ENCODE measurements at places on chromosomes 4 and X.

DNA sequence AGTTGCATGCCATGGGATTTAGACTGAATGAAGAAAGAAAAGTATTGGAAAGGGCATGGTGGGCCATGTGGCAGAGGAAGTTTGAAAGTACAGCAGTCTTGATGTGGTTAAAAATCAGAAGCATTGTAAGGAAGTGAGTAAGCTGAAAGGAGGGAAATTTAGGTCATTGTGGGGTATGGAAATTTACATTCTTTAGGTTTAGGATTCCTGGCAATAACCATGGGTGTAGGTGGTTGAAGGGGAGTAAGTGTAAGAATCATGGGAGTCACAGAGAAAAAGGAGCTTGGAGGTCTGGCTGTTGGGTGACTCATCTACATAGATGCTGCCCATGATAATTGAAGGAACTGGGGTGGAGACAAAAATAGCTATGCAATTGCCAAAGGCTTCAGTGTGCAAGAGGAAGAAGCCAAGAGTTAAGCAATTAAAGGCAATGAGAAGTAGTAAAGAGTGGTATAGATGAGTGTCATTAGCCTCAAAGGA, 243.8 kb upstream of the LDB2 start:
- no peak for DNase-seq

- DNase-seq: no peak
These were observed 37.7 kb downstream of the SOX3 start for GRCh38 chrX:140467211-140467610.

DNA sequence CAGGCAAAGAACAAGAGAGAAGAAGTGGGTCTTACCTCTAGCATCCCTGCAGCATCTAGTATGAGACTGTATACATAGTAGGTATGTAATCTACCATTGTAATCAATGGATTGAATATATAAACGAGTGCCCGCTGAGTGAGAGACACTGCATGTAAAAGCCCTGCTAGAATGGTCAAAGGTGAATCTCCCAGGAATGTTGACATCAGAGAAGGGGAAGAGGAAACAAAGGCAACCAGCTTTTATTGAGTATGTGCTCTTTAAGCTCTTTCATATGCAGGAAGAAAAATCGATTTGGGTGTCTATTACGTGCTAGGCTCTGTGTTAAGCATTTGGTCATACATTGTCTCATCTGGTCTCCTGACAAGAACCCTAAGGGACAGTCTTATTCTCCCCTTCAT, 91.9 kb upstream of the KLHL13 start:
- no peak for DNase-seq

- DNase-seq: no peak
These were observed 205.3 kb downstream of the TLL1 start for GRCh38 chr4:166078383-166078782.

DNA sequence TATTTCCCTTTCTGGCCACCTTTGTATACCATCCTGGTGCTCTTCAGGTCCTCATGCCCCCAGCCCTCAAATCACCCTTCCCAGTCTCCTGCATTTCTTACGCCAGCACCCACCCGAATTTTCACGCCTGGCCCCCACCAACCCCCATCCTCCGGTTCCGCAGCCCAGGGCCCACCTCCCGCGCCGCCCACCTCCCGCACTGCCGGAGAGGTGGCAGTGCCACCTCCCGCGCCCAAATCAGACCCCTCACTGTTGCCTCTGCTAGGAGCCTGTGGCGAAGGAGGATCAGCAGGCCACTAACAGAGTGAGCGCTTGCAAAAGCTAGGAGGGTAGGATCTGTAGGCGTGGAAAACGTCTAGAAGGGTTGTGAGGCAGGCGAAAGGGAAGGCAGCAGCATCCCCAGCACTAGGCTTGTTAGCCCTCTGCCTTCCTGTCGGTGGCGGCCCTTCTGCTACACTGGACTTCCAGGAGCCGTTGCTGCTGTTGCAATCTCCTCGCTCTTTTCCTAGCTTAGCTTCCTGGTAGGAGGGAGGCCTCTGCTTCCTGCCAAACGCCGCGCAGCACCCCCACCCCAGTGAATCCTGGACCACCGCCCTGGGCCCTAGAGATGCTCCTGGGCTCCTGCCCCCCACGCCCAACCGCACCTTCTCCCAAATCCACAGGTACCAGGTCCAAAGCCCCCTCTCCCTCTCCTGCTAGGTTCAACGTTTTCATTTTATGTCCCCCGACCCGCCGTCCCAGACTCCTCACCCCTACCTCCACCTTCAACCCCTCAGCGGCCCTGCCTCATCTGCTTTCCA, 51.0 kb downstream of the SPIN2B start:
- no peak for DNase-seq

DNA sequence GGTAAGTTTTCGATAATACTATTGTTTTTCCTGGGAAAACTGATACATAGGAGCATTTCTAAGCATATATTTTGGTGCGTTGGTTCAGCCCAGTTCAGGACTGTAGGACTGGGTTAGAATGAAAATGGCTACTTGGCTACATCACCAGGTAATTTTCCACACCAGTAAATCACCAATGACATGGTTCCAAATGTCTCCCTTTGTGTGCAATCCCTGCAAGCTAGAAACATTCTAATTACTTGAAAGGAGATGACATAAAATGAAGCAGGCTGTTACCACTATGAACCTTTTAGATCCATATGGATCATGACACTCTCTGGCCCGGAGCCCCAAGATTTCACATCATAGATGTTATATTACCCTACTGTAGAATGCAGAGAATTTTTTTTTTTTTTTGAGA, 577.4 kb upstream of the FTHL17 start:
- DNase-seq: no peak

DNA sequence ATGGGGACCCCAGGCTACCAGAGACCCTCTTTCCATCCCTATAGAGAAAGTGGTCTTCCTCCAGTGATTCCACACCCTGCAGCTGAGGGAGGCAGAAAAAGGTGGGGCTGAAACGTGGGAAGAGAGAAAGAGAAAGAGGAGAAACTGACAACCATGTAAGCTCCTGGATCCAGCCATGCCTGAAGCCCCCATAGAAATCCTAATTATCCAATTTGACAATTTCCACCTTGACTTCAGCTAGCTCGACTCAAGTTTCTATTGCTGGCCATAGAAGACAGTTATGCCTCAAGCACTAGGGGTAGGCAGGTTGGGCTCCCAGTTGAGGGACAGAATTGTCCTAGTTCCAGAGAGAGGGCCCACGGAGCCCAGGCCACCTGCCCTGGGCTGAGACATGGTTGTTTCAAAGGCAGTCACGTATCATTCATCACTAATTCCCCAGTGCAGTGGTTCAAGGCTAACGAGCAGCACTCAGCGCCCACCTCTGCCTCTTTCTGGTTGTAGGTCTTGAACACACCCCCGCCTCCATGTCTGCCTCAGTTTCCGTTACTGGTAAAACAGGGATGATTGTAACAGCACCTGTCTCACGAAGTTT, 39.8 kb upstream of the ASMTL start:
- no peak for DNase-seq

DNA sequence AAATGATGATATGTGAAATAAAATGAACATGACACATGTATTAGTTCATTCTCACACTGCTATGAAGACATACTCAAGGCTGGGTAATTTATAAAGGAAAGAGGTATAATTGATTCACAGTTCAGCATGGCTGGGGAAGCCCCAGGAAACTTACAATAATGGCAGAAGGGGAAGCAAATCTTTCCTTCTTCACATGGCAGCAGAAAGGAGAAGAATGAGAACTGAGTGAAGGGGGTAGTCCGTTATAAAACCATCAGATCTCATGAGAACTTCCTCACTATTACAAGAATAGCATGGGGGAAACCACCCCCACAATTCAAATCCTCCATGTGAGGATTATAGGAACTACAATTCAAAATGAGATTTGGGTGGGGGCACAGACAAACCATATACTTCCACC, 243.9 kb upstream of the GYPA start:
- DNase-seq: no peak

DNA sequence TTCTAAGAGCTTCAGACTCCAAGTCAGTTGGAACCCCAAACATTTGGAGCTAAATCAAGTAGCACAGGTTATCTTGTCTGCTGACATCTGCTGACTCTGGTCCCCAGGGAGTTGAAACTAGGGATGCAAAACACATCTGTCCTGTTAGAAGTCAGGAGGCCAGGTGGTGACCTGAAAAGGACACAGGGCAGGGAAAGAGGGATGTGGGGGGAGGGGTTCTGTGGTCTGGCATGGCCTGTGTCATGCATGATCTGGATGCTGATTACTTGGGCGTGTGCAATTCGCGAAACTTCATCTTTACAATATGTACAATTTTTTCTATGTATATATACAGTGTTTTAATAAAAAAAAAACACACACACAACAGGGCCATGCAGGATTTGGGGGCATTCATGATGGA, 55.3 kb downstream of the FHDC1 start:
- DNase-seq: no peak

DNA sequence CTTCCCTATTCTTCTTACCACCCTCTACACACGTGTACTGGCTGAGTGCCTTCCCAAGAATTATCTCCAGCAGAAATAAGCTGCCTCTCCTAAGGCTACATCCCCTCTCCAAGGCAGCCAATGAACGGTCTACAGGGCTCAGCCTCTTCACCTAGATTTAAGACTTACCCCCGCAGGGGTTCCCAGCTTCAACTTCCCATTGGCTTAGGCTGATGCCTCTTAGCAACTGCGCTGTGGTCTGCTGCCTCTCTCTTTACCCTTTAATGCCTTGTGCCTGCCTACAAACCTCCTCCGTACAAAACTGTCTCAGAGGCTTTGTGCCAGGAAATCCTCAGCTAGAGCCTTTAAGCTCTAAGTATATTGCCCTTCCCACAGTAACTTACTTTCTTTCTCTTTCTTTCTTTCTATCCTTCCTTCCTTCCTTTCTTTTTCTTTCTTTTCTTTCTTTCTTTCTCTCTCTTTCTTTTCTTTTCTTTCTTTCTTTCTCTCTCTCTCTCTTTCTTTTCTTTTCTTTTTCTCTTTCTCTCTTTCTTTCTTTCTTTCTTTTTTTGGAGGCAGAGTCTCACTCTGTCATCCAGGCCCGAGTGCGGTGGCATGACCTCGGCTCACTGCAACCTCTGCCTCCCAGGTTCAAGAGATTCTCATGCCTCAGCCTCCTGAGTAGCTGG, 15.1 kb upstream of the PIGA start:
- no peak for DNase-seq

- DNase-seq: peak; percentile 75
These were observed 1.1 kb downstream of the MAML3 start for GRCh38 chr4:140152751-140153418.

GRCh38 chr4:8262637-8263322, 6.8 kb upstream of the HTRA3 start:
- DNase-seq: no peak

DNA sequence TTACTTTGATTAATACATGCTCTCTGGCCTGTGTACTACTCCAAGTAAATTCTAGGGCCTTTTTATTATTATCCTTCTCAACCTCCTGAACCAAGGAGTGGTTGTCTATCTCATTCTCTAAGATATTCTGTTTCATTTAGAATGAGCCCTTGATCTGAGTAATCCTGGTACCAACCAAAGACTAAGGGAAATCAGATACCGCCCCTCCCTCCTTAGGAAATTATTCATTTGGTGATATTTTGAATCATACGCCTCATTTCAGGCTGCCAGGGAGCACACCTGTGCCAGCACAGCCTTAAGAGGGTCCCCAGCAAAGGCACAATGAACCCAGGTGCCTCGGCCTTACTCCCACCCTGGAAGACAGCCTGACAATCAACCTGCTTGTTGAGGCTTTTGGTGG, 73.2 kb upstream of the STARD8 start:
- DNase-seq: no peak

- DNase-seq: no peak
These were observed 52.6 kb upstream of the DCTD start for GRCh38 chr4:182969651-182970279.

- no peak for DNase-seq
These were observed 16.2 kb downstream of the POU4F2 start for GRCh38 chr4:146654687-146655520.

DNA sequence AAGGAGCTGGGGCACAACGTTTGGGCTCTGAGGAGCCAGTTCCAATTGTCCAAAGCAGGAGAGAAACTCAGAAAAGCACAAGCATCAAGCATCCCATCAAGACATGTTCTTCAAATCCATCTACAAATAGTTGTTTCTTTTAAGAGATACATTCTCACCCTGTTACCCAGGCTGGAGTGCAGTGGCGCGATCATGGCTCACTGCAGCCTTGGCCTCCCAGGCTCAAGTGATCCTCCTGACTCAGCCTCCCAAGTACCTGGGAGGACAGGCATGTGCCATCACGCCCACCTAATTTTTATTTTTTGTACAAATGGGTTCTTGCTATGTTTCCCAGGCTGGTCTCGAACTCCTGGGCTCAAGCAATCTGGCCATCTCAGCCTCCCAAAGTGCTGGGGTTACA, 18.1 kb downstream of the NELFA start:
- no peak for DNase-seq

- no peak for DNase-seq
These were observed 10.5 kb downstream of the SLC16A2 start for GRCh38 chrX:74431797-74432196.

DNA sequence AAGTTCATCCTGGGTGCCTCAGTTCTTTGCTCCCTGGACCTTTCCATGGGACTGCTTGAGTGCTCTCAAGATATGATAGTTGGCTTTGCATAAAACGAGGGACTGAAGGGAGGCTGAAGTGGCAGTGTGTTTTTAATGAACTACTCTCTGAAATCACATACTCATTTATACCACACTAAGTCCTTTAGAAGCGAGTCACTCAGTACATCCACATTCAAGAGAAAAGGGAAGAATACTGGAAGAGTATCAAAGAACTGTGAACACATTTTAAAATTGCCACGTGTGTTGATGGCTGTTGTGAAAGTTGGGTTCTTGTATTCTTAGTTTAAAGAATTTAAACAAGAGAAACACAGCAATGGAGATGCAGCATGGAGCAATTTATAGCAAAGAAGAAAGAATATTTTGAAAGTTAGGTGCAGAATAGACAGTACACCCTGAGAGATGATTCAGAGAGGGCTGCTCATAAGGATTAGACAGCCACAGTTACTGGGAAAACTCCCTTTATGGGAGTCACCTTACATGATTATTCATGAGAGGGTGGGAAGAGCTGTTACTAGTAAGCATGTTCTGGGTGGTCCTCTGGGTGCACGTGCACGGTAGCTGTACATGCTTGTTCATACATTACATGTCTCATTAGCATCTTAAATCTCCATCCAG, 380.7 kb downstream of the ADGRL3 start:
- no peak for DNase-seq

- DNase-seq: no peak
These were observed 2.8 kb downstream of the VEGFC start for GRCh38 chr4:176789955-176790354.

DNA sequence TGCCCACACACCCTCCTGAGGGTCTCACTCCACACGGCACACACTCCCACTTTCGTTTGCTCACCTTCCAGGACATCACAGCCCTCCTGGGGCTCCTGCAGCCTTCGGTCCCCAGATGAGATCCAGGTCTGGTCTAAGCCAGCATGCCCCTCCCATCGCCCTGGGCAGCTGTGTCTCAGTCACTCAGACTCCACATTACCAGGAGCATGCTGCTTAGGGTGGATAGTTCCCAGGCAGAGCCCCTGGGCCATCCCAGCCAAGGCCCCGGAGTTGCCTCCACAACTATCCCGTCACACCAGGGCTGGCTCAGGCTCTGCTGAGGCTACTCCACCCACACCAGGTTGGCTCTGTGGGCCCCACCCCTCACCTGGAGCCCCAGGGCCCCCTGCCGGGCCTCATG, 50.4 kb upstream of the PSAPL1 start:
- DNase-seq: no peak

GRCh38 chrX:113548308-113549015, 707.8 kb upstream of the AMOT start:
- DNase-seq: no peak
